ENCODE measurements at places on chromosomes 16 and 17. TPM values are rescaled to one million over a fixed set of nuclear protein-coding genes. Genes with fewer than 3 reads are reported as not detected.
A peak's percentile ranks its signal among the peaks of the same experiment; 100 is the strongest.

DNA sequence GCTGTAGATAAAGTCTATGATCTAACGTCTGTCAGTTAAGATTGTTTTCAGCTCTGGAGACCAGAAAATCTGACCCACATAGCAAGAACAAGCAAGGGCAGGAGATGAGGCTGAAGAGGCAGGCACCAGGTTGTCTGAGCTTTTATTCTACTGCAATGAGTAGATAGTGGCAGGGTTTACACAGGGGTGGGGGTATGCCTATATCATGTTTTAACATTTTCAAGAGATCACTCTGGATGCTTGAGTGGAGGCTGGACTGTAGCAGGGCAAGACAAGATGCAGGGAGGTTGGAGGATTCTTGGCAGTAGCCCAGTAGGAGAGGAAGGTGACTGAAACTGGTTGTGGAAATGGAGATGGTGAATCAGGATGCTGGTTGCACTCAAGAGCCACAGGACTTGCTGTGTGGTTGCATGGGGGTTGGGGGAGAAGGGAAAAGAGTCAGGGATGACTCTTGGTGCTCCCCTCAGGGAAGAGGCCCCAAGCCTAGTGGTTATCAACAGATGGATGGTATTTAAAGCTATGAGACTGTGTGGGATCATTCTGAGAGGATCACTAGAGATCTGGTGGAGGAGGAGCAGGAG is 143.1 kb upstream of the KCNJ18 start:
- peaks cover 6% of the 10 kb centered on the region for H3K27me3 ChIP-seq
- no peak overlapping the region for H3K27ac ChIP-seq
- no peak for DNase-seq
- H3K36me3 ChIP-seq: no peaks in the 10 kb centered on the region
- peaks cover 25% of the 10 kb centered on the region for H3K4me1 ChIP-seq

DNA sequence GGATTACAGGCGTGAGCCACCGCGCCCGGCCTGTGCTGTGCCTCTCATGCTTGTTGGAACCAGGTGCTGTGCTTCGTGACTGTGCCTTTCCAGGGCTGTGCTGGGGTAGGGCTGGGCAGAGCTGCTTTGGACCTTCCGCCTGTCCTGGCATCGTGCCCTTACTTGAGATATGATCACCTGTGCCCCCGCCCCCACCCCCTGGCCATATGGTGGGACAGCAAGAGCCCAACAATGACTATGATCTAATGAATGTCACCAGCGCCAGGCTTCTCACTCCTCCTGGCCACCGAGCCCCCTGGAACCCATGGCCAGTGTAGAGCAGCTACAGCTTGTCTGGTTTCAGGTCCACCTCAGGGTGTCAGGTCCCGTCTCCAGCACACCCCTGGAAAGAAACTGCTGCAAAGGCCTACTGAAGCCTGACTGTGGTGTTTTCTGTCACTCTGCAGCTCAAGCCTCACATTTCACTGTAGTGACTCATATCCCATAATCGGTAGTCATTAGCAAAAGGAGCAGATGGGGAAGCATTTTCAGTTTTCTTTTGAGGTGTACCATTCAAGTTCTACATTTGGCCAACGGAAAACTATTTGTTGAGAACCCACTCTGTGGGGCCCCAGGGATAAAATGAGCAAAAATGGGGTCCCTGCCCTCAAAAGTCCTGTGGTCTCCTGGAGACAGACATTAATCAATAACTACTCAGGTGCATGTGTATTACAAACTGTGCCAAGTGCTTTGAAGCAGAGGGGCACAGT is 22.1 kb downstream of the FCSK start:
- DNase-seq: no peak
- H3K27me3 ChIP-seq: no peaks in the 10 kb centered on the region
- no peaks in the 10 kb centered on the region for H3K36me3 ChIP-seq
- H3K4me3 ChIP-seq: no peak overlapping the region

The CRYM gene
- total RNA-seq: not detected

DNA sequence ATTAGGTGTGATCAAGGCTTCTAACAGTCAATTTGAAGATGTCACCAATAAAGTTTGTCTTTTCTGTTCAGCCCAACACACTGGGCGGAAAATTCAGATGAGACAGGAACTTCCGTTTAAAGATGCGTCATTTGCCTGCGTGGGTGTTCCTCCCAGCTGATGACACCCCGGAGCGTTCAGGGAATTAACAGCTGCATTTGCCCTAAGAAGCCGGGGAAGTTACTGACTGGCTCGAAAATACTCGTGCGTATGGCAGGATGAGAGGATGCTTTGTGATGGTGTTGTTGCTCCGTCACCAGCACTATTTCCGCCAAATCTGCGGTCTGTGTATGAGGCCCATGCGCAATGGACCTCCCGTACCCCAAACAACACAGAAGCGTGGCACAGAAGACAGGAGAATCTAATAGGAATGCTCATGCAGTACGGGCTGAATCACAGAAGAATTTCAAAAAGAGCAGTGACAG is 11.9 kb upstream of the PVALEF start:
- no peak overlapping the region for H3K27ac ChIP-seq
- H3K4me3 ChIP-seq: no peak overlapping the region
- DNase-seq: no peak
- H3K27me3 ChIP-seq: no peaks in the 10 kb centered on the region

- H3K36me3 ChIP-seq: no peaks in the 10 kb centered on the region
- no peak overlapping the region for H3K27ac ChIP-seq
- no peaks in the 10 kb centered on the region for H3K4me1 ChIP-seq
- H3K27me3 ChIP-seq: no peaks in the 10 kb centered on the region
Measured at GRCh38 chr16:87056551-87056950, 260.6 kb downstream of the C16orf95 start.

DNA sequence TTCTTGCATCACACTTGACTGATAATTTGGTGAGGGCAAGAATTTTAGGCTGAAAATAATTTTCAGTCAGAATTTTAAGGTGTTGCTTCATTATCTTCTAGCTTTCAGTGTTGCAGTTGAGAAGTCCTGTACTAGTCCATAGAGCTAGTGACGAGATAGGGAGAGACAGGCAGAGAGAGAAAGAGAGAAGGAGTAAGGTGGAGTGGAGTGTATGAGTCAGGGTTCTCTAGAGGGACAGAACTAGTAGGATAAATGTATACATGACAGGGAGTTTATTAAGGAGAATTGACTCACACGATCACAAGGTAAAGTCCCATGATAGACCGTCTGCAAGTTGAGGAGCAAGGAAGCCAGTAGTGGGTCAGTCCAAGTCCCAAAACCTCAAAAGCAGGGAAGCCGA is 127.2 kb downstream of the UTP18 start:
- no peaks in the 10 kb centered on the region for H3K4me1 ChIP-seq
- H3K27ac ChIP-seq: no peak overlapping the region
- H3K36me3 ChIP-seq: no peaks in the 10 kb centered on the region
- H3K4me3 ChIP-seq: no peak overlapping the region
- H3K27me3 ChIP-seq: no peaks in the 10 kb centered on the region

DNA sequence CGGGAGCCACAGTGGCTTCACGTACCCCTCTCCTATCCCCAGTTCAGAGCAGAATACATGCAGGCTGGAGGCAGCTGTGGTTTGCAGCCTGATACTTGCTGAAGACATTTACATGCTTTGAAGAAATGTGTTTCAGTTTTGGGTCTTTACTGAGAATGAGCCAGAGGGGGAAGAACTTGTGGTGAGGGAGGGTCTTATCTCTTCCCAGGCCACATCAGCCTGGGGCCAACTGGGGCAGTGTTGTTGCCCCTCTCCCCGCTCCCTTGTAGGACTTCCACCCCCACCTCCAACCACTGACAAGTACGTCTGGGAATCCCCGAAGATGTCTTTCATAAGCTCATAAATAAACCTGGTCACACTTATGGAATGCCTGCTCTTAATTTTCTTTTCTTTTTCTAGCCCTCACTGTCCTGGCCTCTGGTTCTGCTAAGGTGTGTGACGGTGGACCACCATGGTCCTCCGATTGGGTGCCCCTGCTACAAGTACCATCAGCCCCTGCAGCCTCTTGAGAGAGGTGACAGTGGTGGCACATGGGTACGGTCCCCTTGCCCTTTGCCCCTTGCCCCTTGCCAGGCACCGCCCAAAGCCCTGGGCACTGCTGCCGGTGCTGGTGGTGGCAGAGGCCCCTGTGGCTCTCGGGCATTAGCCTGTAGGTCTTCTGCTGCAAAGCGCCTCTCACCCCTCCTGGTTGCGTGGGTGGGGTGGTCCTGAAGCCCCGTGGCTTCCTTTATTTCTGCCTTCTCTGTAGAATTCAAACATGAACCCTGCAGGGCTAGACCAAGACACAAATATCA is 144.8 kb upstream of the RPH3AL start:
- no peaks in the 10 kb centered on the region for H3K27me3 ChIP-seq
- H3K4me3 ChIP-seq: no peak overlapping the region
- H3K36me3 ChIP-seq: no peaks in the 10 kb centered on the region
- no peak overlapping the region for H3K27ac ChIP-seq

DNA sequence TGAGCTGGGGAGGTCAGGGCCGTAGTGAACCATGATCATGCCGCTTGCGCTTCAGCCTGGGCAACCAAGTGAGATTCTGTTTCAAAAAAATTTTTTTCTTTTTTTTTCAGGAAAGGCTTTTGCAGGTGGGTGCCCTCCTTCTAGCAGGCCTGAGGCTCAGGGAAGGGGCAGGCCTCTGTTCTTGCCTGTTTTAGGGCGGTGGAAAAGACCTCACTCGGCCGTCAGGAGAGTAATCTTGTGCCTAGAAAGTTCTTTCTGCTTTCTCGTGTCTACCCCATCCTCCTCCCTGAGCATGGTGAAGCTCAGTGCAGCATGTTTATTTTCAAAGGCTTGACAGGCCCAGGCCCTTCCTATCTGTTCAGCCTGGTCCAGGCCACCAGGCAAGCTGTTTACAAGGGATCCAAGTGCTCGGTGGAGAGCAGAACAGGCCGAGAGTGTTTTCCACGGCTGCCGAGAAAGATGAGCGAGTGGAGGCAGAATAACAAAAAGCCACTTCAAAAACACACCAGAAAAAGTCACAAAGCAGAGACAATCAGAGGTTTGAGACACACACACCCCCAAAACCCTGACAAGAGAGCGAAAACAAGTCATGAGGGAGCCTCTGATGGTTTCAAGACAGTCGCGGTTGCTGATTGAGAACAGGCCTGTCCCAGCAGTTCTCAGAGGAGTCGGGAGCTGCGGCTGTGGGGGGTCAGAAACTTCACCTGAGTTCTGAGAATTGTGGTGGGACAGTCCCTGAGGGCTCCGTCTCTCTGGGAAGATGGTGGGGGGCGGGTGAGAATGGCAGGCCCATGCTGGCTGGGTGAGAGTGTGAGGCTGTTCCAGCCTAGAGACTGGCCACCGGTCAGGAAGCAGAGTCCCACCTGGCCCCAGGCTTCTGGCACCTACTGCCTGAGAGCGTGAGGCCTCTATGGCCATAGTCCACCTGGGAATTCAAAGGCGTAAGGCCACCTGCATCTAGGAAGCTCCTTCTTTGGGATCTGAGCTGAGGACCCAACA is 37.5 kb upstream of the CCR7 start:
- H3K4me3 ChIP-seq: peak overlapping the region; percentile 39
- DNase-seq: peak; percentile 91
- H3K27ac ChIP-seq: peak overlapping the region; percentile 41
- H3K36me3 ChIP-seq: no peaks in the 10 kb centered on the region

The CTRB1 gene
- total RNA-seq: not detected

DNA sequence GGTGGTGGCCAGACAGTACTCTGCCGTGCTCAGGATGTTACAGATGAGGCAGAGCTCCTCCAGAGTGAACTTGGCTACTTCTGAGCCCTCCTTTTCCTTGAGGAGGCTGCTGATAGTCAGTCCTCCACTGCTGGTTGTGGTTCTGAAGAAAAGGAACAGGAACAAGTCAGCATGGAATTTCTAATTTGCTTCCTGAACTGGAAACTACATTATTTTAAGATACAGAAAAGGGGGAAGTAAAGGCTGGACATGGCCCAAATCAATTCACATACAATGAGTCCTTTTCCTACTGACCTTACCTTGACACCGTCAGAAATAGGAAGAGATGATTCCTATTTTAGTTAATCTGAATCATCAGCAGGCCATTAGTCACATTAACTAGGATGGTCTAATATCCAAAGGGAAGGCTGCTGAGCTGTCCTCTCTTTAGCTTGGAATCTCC is 154.2 kb downstream of the VPS53 start:
- H3K27me3 ChIP-seq: no peaks in the 10 kb centered on the region
- peaks cover 28% of the 10 kb centered on the region for H3K36me3 ChIP-seq
- no peak overlapping the region for H3K4me3 ChIP-seq
- DNase-seq: no peak

DNA sequence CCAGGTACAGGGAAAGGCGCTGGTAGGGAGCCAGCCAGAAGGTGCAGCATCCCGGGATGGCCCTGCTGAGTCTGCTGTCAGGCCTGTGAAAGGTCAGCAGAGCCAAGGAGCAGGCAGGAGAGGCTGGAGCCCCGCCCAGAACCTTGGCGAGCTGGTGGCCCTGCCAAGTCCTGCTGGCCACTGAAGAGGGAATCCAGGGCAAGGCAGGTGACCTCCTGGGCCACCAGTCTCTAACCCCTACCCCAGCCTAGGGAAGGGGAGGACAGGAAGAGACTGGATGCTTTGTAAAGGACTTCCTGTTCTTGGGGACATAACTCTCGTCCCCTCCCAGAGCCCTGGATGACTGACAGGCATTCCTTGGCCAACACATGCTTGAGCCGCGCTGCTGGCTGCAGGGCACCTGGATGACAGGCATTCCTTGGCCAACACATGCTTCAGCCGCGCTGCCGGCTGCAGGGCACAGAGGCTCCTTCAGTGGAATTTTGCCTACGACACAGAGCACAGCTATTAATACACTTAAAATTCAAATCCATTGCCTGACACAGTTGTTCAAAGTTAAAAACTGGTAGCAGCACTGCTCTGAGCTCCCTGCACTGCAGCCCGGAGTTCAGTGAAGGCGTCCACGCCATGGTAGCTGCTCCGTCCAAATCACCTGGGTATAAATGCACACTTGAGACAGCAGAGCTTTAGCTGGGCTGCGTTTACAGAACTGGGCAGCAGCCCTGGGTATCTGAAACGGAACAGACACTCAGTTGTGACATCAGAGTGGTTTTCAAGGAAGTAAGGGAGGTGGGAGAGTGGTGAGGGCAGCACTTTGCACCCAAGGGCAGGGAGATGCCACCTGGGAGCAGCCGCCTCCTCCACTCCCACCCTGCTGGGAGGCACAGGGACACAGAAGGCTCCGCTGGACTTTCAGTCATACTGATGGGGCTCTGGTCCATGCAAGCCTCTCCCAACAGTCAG is 2.0 kb upstream of the BRICD5 start:
- H3K27me3 ChIP-seq: no peaks in the 10 kb centered on the region
- H3K4me1 ChIP-seq: peaks cover 15% of the 10 kb centered on the region
- H3K4me3 ChIP-seq: peak overlapping the region; percentile 41
- H3K36me3 ChIP-seq: no peaks in the 10 kb centered on the region

DNA sequence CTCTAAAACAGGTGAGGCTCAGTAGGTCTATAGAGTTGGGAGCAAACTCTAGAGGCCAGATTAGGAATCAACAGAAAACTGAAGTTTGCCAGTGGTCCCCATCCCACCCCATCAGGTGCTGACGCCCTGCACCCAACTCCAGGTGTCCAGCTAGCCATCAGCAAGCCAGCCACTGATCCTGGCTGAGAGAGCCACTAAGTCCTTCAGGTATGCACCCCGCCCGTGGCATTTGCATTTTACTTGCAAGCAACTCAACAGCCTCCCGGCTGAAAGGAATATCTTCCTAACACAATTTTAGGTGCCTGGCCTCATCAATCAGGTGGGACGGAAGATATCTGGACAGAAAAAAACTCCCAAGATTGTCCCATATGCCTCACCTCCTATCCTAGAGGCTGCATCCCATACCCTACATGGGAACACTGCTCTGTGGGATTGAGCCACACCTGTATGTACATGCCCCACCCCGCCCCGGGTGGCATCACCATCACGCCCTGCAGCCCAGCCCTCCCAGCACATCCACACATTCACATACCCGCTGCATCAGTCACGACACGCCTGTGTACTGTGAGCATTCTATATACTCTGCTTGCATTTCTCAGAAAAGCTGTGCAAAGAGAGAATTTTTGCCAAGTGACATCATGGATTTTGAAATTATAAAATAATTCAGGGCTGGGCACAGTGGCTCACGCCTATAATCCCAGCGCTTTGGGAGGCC is 8.3 kb downstream of the OTOP3 start:
- H3K27me3 ChIP-seq: no peaks in the 10 kb centered on the region
- H3K4me1 ChIP-seq: no peaks in the 10 kb centered on the region
- H3K4me3 ChIP-seq: no peak overlapping the region
